ENCODE measurements at places on chromosomes 3 and 15. TPM values are rescaled to one million over a fixed set of nuclear protein-coding genes. Genes with fewer than 3 reads are reported as not detected.

- peaks cover 4% of the 10 kb centered on the region for H3K4me1 ChIP-seq
- H3K36me3 ChIP-seq, result no peaks in the 10 kb centered on the region
- no peak for DNase-seq
- peaks cover 19% of the 10 kb centered on the region for H3K27me3 ChIP-seq
- no peak overlapping the region for H3K27ac ChIP-seq
- H3K4me3 ChIP-seq, result no peak overlapping the region
These were observed 125.0 kb downstream of the PLD1 start for GRCh38 chr3:171685116-171685895.

PRSS50 gene
- not detected for total RNA-seq

GRCh38 chr3:13370055-13370454 lies 50.1 kb downstream of the NUP210 start:
- H3K27ac ChIP-seq, result no peak overlapping the region
- H3K4me1 ChIP-seq, result no peaks in the 10 kb centered on the region
- no peak overlapping the region for H3K4me3 ChIP-seq
- no peaks in the 10 kb centered on the region for H3K27me3 ChIP-seq
- H3K36me3 ChIP-seq, result peaks cover 48% of the 10 kb centered on the region

GOLGA6L4 gene
- 1.0 TPM for total RNA-seq

P2RY14 gene
- 0.25 TPM for total RNA-seq

GRCh38 chr3:43289841-43290470 lies 3.6 kb downstream of the SNRK start:
- H3K27ac ChIP-seq, result peak overlapping the region; percentile 94
- peak overlapping the region; percentile 94 for H3K4me3 ChIP-seq
- no peak for DNase-seq
- H3K36me3 ChIP-seq, result peaks cover 7% of the 10 kb centered on the region
- H3K4me1 ChIP-seq, result peaks cover 70% of the 10 kb centered on the region
- H3K27me3 ChIP-seq, result no peaks in the 10 kb centered on the region

Data from activated CD4-positive, alpha-beta T cell treated with anti-CD3 and anti-CD28 coated beads for 36 hours (primary cell).